ENCODE measurements at places on chromosomes 4 and X.
A peak's percentile ranks its signal among the peaks of the same experiment; 100 is the strongest.

GRCh38 chr4:81499840-81500239 is 28.1 kb upstream of the RASGEF1B start:
- no peak for DNase-seq
- no peak overlapping the region for H3K4me3 ChIP-seq
- no peaks in the 10 kb centered on the region for H3K27me3 ChIP-seq

GRCh38 chr4:40933272-40934053 is 183.7 kb downstream of the NSUN7 start:
- peaks cover 27% of the 10 kb centered on the region for H3K36me3 ChIP-seq
- H3K27ac ChIP-seq, result no peak overlapping the region
- H3K27me3 ChIP-seq, result no peaks in the 10 kb centered on the region
- no peaks in the 10 kb centered on the region for H3K4me1 ChIP-seq
- DNase-seq, result peak; percentile 54

- no peak for DNase-seq
- peaks cover 72% of the 10 kb centered on the region for H3K36me3 ChIP-seq
These were observed 95.9 kb downstream of the PDS5A start for GRCh38 chr4:39881789-39882188.

DNA sequence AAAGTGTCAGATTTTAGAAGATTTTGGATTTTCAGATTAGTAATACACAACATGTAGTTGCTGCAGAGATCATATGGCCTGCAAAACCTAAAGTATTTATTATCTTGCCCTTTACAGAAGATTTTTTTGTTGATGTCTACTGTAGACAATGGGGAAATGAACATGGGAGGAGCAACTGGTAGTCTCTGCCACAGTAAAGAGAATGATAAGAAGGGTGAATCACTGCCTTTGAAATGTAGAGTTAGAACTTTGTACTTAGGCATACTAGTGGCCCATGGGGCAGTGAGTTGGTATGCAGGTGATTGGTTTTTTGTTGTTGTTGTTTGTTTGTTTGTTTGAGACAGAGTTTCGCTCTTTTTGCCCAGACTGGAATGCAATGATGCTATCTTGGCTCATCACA is 50.1 kb downstream of the GAB1 start:
- H3K36me3 ChIP-seq, result no peaks in the 10 kb centered on the region
- H3K27me3 ChIP-seq, result no peaks in the 10 kb centered on the region

GRCh38 chrX:68273887-68274286 is 159.4 kb downstream of the OPHN1 start:
- no peak for DNase-seq
- no peak overlapping the region for H3K27ac ChIP-seq
- H3K4me1 ChIP-seq, result no peaks in the 10 kb centered on the region
- no peaks in the 10 kb centered on the region for H3K27me3 ChIP-seq

GRCh38 chr4:119211867-119212233 is 663 bp upstream of the USP53 start:
- H3K4me3 ChIP-seq, result peak overlapping the region; percentile 61
- H3K27ac ChIP-seq, result peak overlapping the region; percentile 96
- no peaks in the 10 kb centered on the region for H3K36me3 ChIP-seq
- peaks cover 33% of the 10 kb centered on the region for H3K4me1 ChIP-seq
- H3K27me3 ChIP-seq, result no peaks in the 10 kb centered on the region
- no peak for DNase-seq

- H3K4me3 ChIP-seq, result no peak overlapping the region
- no peak overlapping the region for H3K27ac ChIP-seq
- H3K27me3 ChIP-seq, result no peaks in the 10 kb centered on the region
- H3K4me1 ChIP-seq, result no peaks in the 10 kb centered on the region
- no peak for DNase-seq
- no peaks in the 10 kb centered on the region for H3K36me3 ChIP-seq
These were observed 186.2 kb downstream of the ANKRD50 start for GRCh38 chr4:124526331-124526730.

GRCh38 chrX:46574774-46575381 is 1.3 kb downstream of the CHST7 start:
- DNase-seq, result peak; percentile 72
- H3K4me1 ChIP-seq, result peaks cover 34% of the 10 kb centered on the region
- H3K4me3 ChIP-seq, result peak overlapping the region; percentile 63
- H3K36me3 ChIP-seq, result no peaks in the 10 kb centered on the region

DNA sequence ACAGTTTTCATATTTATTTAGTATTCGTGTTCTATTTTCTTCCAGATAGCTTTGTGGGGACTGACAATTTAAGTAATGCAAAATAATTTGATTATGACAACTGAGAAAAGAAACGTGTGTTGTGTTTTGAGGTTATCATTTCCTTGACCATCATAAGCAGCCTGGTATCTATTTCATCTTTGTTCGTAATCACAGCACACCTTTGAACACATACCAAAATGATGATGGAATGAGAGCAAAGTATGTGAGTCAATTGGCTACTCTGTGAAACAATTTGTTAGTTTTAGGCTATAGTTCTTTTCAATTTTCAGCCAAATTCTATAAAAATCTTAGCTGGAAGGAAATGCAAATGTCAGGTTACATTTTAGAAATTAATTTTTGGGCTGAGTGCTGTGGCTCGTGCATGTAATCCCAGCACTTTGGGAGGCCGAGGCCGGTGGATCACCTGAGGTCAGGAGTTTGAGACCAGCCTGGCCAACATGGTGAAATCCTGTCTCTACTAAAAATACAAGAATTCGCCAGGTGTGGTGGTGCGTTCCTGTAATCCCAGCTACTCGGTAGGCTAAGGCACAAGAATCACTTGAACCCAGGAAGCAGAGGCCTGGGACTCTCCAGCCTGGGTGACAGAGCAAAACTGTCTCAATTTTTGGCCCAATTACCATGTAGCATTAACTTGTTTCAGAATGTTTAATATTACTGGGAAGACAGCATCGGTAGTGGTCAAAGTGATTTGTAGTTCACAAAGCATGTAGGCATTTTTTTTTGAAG is 1.1 kb upstream of the DUSP21 start:
- no peaks in the 10 kb centered on the region for H3K27me3 ChIP-seq
- H3K4me3 ChIP-seq, result no peak overlapping the region
- H3K36me3 ChIP-seq, result no peaks in the 10 kb centered on the region

GRCh38 chrX:53094582-53094905 is 602 bp downstream of the KANTR start:
- no peaks in the 10 kb centered on the region for H3K36me3 ChIP-seq
- H3K27me3 ChIP-seq, result no peaks in the 10 kb centered on the region
- DNase-seq, result no peak

DNA sequence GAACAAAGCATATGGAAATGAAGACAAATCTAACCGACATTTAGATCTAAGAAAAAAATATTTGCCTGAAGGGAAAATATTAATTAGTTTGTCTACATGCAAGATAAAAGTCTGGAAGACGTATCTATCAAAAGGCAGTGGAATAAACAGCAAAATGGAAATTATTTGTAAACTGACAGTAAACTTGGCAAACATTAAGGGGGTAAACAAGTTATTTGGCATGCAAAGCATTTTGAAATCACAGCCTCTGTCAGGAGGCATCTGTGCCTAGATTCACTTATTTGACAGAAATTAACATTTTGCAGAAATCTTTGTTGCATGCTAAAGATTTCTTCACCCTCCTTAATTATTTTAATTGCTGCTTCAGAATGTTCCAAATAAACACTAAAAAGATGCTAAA is 1065.8 kb upstream of the POU3F4 start:
- no peaks in the 10 kb centered on the region for H3K36me3 ChIP-seq
- H3K4me1 ChIP-seq, result no peaks in the 10 kb centered on the region
- peaks cover 4% of the 10 kb centered on the region for H3K27me3 ChIP-seq
- H3K4me3 ChIP-seq, result no peak overlapping the region
- DNase-seq, result no peak

- H3K27ac ChIP-seq, result no peak overlapping the region
- no peaks in the 10 kb centered on the region for H3K27me3 ChIP-seq
- H3K4me3 ChIP-seq, result no peak overlapping the region
These were observed 22.4 kb upstream of the UGT2B4 start for GRCh38 chr4:69518102-69518501.

DNA sequence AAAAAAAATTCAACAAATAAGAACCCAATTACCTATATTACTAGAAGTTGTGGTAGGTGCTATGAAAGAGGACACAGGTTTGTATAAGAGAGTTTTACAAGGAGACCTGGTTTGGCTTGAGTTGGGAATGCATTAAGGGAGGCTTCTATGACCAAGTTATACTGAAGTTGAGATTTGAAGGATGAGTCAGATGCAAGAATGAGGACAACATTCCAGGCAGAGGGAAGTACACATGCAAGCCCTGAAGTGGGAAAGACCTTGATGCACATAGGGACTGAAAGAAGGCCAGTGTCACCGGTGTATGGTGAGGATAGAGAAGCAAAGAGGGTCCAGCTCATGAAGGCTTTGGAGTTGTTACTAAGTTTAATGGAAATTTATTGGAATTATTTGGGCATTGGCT is 52.2 kb downstream of the ANK2 start:
- H3K4me3 ChIP-seq, result no peak overlapping the region
- no peaks in the 10 kb centered on the region for H3K4me1 ChIP-seq
- H3K27ac ChIP-seq, result no peak overlapping the region
- H3K36me3 ChIP-seq, result no peaks in the 10 kb centered on the region

DNA sequence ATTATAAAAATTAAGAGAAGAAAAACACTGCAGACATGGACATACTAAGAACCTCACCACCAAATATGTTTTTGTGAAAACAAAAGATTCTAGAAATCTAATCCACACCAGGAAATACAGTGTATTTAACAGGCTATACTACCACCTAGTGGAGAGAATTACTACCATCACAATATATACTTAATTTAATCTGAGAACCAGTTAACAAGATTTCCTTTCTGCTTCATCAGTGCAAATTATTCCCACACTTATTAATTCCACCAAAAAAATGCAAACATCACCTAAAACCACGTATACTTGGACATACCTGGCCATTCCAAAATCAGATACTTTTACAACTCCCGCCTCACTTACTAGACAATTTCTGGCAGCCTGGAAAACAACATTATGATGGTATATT is 7.0 kb upstream of the TXK start:
- H3K36me3 ChIP-seq, result peaks cover 14% of the 10 kb centered on the region
- no peak overlapping the region for H3K4me3 ChIP-seq
- H3K4me1 ChIP-seq, result no peaks in the 10 kb centered on the region

GRCh38 chr4:77158487-77158861 is 1.5 kb downstream of the CCNG2 start:
- DNase-seq, result no peak
- peaks cover 12% of the 10 kb centered on the region for H3K4me1 ChIP-seq
- no peaks in the 10 kb centered on the region for H3K27me3 ChIP-seq
- peaks cover 45% of the 10 kb centered on the region for H3K36me3 ChIP-seq
- H3K27ac ChIP-seq, result peak overlapping the region; percentile 97

DNA sequence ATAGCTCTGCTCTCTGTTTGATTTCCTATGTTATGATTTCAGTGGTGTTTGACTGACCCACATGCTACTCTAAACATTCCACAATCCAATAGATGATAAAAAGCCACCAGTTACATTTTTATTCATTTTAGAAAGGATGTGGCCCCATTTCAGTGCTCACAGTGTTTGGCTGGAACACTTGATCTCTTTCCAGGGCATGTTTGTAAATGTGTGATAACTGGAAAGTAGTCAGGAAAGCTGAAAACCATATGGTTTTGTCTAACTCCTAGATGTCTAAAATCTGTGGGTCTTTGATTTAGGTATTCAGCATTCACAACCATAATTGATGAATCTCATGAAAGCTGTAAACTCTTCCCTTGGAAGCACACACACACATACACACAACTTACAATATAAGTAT is 904.9 kb upstream of the AGA start:
- no peaks in the 10 kb centered on the region for H3K36me3 ChIP-seq
- no peaks in the 10 kb centered on the region for H3K27me3 ChIP-seq
- no peak overlapping the region for H3K4me3 ChIP-seq

DNA sequence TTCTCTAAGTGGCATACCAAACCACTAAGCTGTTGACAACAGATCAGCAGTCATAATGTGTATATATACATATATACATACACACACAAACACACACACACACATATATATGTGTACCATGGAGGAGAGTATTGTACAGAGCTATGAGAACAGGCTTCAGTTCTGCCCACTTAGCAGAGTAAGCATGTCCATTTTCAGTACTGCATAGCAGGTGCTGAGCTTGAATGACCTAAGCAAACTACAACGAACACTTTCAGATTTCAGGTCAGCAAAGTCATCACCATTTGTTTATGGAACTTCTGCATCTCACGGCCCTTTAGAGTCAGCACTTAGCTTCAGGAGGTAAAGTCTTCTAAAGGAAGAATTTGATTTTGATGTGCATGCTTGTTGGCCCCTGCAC is 735.8 kb upstream of the ATOH1 start:
- no peak for DNase-seq
- H3K27ac ChIP-seq, result no peak overlapping the region
- H3K36me3 ChIP-seq, result no peaks in the 10 kb centered on the region
- no peak overlapping the region for H3K4me3 ChIP-seq

DNA sequence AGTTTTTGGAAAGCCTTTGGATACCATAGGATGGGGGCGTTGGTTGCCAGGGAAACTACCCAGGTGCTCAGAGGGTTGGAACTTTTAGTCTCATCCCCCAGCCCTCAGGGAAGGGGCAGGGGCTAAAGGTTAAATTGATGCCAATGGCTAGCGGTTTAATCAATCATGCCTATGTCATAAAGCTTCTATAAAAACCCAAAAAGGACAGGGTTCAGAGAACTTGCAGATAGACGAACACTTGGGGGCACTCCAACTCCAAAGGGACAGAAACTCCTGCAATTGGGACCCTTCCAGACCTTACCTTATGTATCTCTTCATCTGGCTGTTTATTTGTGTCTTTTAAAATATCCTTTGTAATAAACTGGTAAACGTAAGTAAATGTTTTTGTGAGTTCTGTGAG is 30.0 kb upstream of the GPR173 start:
- no peaks in the 10 kb centered on the region for H3K4me1 ChIP-seq
- H3K27me3 ChIP-seq, result peaks cover 29% of the 10 kb centered on the region
- no peak overlapping the region for H3K4me3 ChIP-seq
- DNase-seq, result no peak

DNA sequence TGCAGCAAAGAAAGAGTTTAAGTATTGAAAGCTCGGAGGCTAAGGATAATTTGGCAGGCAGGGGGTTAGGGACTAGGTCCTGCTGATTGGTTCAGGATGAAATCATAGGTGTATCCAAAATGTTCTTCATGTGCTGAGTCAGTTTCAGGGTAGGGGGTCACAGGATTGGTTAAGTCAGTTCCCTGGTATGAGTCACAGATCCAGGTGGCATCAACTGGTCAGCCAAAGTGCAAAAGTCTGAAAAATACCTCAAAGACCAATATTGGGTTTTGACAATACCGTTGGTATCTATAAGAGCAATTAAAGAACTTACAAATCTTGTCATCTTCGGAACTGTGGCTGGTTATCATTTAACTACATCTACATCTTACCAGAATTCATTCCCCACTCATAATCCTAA is 25.6 kb upstream of the PRDM8 start:
- no peaks in the 10 kb centered on the region for H3K36me3 ChIP-seq
- H3K4me3 ChIP-seq, result no peak overlapping the region
- no peak for DNase-seq
- H3K4me1 ChIP-seq, result no peaks in the 10 kb centered on the region
- H3K27me3 ChIP-seq, result no peaks in the 10 kb centered on the region

GRCh38 chr4:88327665-88328064 is 43.3 kb upstream of the PPM1K start:
- no peak for DNase-seq
- no peaks in the 10 kb centered on the region for H3K27me3 ChIP-seq
- H3K36me3 ChIP-seq, result no peaks in the 10 kb centered on the region
- no peaks in the 10 kb centered on the region for H3K4me1 ChIP-seq
- no peak overlapping the region for H3K4me3 ChIP-seq

GRCh38 chr4:150250998-150251651 is 172.9 kb downstream of the DCLK2 start:
- no peak for DNase-seq
- no peaks in the 10 kb centered on the region for H3K27me3 ChIP-seq
- no peaks in the 10 kb centered on the region for H3K36me3 ChIP-seq
